Putamen (tissue), 1 donor: ENCODE measurements at places on chromosomes 7 and 10.

DNA sequence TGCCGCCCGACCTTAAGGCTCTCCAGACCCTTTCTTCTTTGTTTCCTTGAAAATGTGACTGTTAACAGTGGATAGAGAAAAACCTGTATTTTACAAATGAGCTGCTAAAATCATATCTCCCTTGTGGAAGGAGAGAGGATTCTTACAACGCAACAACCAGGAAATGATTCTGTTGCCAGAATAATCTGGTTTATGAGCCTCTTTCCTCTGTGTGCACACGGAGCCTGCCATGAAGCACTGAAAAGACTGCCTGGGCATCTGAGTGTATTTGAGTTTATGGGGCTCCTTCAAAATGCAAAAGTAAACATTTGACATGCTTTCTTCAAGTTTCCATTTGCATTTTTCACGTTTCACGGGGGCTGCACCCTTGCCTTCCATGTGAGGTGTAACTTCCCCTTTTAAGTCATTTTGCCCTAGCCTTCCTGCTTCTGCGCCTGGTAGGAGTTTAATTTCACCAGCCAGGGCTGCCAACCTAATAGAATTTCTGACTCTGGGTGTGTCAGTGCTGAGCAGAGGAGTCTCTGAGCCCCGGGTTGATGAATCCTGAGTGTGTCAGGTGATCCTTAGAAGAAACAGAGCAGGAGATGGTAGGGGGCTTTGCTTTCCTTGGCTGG is 101.2 kb downstream of the GRB10 start:
- no peak for DNase-seq

DNA sequence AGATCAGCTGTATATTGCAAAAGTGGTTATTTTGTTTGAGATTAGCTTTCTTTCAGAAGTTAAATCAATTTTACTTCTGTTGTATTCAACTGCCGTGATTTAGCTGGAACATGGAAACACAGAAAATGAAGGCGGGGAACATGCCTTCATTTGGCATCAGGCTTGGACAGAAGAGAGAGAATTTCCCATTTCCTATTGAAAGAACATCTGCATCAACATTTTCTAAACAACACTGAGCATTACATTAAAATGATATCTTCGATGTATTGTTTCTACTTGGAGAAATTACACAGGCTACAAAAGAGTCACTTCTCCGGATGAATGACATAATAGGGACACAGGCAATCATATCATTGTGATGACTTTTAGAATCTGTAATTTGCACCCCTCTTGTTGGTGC is 46.6 kb upstream of the KLF6 start:
- no peak for DNase-seq

DNA sequence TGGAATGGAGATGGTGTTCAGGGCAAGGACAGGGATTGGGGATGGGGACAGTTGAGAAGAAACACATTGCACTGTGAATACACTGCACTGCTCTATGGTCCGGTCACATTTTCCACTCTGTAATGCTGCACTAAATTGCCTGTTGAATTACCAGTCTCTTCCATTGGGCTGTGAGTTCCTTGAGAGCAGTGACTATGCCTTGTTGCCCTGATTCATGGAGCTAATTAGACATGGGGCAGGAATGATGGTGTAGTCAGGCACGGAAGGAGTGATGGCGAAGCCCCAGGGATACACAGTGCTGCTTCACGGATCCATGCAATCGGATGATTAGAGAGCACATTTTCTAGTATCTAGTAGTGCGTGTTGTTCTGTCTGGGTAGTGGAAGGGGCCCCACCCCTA is 25.4 kb upstream of the GPAM start:
- no peak for DNase-seq

DNA sequence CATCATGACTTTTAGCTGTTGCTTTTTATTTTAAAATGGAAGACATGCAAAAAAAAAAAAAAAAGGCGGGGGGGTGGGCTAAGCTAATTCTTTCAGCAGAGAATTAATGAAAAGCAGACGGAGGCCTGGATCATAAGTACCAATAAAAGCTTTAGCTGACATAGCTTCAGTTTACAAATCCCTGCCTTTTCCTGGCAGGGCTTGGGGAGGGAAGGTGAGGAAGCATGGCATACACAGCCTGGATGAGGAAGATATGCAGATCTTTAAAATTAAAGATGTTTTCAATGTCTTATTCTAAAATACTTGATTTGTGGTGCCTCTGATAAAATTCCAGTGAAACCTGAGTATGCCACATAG is 57.0 kb downstream of the ICA1 start:
- no peak for DNase-seq

- no peak for DNase-seq
Observed at GRCh38 chr7:24135003-24135817, 148.8 kb upstream of the NPY start.

- no peak for DNase-seq
Observed at GRCh38 chr10:20744821-20745220, 152.3 kb downstream of the NEBL start.
